Stimulated activated CD8-positive, alpha-beta memory T cell treated with anti-CD3 and anti-CD28 coated beads, Interleukin-15, amount 100 ng/mL, for 24 hours (primary cell): ENCODE measurements at places on chromosomes 7 and 10.

DNA sequence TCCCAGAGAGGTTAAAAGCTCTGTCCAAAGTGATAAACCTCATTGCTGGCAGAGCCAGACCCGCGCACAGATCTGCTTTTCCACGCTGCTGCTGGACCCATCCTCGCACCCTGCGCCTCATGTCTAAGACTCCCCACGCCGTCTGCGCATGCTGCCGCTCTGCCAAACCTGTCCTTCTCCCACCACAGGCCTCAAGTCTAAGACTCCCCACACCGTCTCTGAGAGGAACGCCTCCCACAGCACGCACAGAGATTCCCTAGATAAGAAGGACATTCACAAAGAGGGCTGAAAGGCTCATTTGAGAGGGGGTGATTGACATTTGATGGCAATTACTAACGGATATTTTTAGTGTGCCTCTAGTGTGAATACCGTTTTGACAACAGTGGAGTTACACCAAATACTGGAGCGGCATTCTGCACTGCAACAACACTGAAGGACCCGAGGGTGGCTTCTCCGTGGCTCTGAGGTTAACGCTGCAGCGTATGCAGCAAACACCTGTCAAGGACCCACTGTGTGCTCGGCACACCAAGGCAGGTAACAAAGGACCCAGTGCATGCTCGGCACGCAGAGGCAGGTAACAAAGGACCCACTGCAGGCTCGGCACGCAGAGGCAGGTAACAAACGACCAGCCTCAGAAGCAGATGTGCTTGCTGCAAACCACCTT is 231.4 kb downstream of the DNAJB6 start:
- DNase-seq = no peak

DNA sequence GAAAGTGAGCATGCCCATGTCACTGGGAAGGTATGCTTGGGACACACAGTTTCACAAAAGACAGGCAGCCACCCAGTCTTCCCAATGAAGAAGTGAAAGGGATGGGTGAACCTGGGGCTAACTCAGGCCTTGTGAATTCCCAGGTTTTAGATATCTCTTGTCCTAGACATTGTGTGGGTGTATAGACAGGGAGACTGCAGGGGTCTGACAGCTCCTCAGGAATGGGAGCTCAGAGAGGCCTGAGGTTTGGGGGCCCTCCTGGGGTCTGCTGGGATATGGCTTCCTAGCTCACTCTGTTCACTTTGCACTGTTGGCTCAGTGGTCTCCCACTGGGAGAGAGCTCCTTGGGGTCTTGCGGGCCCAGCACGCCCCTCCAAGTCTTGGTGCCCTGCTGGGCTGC is 47.0 kb downstream of the WDFY4 start:
- DNase-seq = no peak

GRCh38 chr7:156074982-156075615 is 262.8 kb upstream of the SHH start:
- no peak for DNase-seq

DNA sequence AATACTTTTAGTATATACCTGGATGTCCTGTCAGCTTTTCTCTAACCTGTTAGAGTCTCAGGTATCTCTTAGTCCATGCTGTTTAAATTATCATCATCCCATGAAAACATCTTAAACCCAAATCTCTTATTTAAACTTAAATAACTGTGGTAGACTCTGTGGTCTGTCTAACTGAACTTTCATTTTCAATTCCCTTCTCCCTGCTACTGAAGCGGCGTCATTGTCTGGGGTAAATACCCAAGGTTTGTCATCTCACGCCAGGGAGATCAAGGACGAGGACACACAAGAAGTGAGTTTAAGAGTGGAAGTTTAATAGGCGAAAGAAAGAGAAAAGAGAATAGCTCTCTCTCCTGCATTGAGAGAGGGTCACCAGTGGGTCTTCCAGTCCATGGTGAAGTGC is 804.4 kb upstream of the CELF2 start:
- DNase-seq = no peak

GRCh38 chr10:52633266-52633665 is 139.3 kb downstream of the MBL2 start:
- DNase-seq = no peak
